ENCODE measurements at places on chromosomes 1 and 21.

GRCh38 chr1:78184460-78185072, 138.8 kb downstream of the GIPC2 start:
- no peak for DNase-seq

DNA sequence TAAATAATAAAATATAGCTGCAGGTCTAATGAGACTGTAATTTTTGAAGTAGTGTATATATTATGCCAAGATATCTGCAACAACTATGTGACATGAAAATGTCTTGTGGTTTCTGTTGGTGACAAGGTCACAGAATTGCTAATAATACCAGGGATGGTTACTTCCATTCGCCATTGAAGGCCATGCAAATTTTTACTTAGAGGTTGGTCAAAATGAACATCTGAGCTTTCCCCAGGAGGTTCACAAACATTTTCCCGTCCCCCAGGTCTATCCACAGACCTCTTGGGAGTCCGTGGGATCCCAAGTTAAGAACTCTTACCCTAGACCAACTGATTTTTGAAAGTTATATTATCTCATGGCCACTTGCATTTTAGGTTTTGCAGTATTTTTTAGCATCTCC, 62.7 kb downstream of the BCL9 start:
- no peak for DNase-seq

DNA sequence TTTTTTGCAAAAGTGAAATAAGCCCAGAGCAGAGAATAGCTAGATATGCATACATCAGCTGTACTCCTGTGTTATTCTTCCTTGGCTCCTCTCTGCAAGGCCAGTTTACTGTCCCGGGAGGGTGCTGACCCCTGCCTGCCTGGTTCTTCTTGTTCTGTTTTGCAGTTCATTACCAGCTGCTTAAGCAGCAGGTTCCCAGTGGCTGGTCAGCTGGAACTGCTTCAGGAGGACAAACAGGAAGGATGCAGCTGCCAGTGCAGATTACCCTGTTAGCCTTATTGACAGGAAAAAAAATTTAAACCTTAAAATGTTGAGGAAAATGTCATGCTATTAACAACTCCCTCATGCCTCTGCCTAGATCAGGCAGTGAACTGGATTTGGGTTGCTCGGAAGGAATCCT, 16.0 kb upstream of the LRIG2 start:
- no peak for DNase-seq

- no peak for DNase-seq
These were observed 85.2 kb upstream of the EXO1 start for GRCh38 chr1:241762713-241763339.

DNA sequence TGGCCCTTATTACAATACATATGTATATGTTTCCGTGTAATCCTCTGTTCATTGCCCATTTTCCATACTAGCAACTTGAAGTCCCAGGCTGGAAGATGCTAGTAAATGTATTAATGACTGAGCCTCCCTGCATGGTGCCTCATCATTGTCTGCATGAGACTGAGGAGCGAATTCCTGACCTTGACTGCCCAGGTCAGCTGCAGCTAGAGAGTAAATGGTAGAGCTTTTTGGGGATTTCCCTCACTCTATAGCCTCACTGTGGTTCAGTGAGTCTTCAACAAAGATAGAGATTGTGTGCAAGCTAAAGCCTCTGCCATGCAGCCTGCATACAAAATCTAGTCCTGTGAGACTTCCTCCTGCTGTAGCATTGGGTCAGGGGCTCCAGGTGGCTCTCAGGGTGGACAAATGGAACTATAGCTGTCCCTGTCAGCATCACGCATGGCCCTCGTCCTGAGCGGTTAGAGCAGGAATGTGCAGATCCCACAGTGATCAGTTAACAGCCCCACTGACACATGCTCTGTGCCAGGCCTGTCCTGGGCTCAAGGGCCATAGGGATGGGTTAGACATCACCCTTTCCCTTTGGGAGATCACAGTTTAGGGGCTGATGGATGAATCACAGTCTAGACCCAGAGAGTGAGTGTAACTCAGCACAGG, 741.7 kb downstream of the MATN1 start:
- DNase-seq = no peak

- DNase-seq = no peak
These were observed 22.7 kb downstream of the MAP7D1 start for GRCh38 chr1:36178471-36179219.

GRCh38 chr1:1835546-1835945, 55.3 kb downstream of the GNB1 start:
- no peak for DNase-seq

GRCh38 chr1:15969321-15969880, 6.5 kb downstream of the ZBTB17 start:
- DNase-seq = no peak

DNA sequence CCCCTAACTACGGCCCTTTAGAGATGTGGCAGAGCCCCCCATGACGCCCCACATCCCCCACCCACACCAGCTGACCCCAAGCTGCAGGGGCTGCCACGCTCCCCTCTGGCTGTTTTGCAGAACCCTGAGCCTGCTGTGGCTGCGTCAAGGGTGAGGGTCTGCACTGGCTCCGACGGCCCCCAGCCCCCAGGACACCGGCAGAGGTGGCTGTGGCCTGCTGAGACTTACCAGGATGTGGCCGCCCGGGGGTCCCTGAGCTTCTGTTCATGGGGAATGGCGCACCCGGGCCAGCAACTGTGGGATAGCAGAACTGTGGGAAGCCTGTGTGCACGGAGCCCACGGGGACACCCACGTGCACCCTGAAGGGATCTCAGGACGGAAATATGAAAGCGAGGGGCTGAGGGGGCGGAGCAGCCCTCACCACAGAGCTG, 12.8 kb upstream of the RNF223 start:
- no peak for DNase-seq

- DNase-seq = no peak
These were observed 5.3 kb upstream of the KRTAP10-4 start for GRCh38 chr21:44568261-44568660.

GRCh38 chr1:219621047-219621786, 8.3 kb upstream of the ZC3H11B start:
- no peak for DNase-seq

GRCh38 chr1:7046891-7047290, 261.6 kb downstream of the CAMTA1 start:
- DNase-seq = no peak

GRCh38 chr1:69985376-69985775, 220.0 kb downstream of the LRRC40 start:
- DNase-seq = no peak

Data from hypothalamus (tissue), 51 donors.